ENCODE measurements at places on chromosomes 16 and 17.

GRCh38 chr16:81939164-81940056 lies 71.9 kb downstream of the SDR42E1 start:
- DNase-seq = no peak

- DNase-seq = no peak
Measured at GRCh38 chr17:5283571-5284315, 1.7 kb downstream of the RABEP1 start.

DNA sequence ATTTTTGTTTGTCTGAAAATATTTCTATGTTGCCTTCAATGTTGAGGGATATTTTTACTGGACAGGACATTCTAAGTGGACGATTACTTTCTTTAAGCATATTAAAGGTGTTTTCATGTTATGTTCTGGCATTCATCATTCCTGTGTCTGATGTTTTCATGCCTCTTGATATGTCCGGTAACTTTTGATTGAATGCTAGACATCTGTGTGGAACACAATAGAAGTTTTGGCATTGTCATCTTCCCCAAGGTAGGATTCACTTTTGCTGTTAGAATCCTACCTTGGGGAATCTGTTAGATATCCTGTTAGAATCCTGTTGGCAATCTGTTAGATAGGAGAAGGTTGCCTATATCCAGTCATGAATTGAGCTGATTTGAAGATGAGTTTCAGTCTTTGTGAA lies 28.9 kb downstream of the CACNG5 start:
- DNase-seq = no peak

DNA sequence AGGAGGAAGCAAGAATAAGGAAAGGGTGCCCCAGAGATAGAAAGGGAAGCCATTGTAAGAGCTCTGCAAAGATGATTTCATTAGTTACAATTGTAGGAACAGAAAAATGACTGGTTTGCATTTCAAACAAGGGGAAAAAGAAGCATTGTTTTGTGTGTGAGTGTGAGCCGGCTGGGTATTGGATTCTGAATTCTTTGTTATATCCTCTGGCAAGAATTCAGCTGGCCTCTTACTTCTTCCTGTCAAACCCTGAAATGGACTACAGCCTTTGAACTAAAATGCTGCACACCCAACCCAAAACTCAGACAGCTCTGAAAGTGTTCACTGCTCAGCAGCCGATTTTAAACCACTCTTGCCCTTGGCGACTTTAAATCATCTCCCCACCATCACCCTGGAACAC lies 461.3 kb downstream of the PMP22 start:
- no peak for DNase-seq

DNA sequence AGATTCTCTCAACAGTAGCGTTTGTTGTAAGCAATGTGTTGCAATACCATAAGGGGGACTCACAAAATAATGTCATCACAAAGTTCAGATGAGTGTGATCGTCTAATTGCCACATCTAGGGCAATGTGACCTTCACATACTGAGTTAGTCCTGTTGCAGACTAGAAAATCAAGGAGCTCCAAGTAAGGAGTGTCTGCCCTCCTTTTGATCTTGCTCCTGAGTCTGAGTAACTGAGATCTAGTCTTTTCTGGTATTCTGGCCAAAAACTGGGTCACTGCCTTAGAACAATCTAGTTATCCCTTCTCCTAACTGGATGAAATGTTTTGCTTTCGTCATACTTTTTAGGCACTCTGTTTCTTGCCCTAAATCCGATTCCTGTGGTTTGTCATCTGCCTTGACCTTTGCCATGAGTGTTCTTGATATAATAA lies 712.1 kb downstream of the CDH11 start:
- no peak for DNase-seq

GRCh38 chr16:4313563-4314531 lies 2.0 kb upstream of the GLIS2 start:
- no peak for DNase-seq

- no peak for DNase-seq
Measured at GRCh38 chr17:82598256-82599119, 49.8 kb downstream of the WDR45B start.
